ENCODE measurements at places on chromosomes 16 and 17.

DNA sequence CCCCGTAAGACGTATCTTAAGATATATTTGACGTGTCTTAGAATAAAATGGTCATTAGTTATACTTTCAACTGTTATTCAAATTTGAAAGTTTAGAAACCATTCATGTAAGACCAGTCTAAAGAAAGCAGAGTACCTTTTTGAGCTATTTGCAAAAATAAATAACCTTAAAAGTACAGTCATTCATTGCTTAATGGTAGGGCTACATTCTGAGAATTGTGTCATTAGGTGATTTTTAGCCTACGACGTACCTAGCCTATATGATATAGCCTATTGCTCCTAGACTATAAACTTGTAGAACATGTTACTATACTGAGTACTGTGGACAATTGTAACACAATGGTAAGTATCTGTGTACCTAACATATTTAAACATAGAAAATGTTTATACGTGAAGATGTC lies 139.2 kb downstream of the PHKB start:
- DNase-seq = no peak

DNA sequence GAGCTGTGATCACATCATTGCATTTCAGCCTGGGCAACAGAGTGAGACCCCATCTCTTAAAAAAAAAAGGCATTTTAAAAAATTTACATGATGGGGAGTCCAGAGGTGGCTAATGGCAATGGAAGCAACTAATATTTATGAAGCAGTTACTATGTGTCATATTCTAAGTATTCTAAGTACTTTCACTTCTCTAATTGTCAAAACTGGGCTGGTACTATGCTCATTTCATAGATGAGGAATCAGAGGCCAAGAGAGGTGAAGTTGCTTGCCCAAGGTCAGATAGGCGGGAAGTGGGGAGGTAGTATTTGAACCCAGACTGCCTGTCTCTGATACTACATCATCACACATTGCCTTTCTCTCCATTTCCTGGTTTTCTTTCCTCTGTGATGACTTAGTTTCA lies 50.7 kb downstream of the SLC5A11 start:
- no peak for DNase-seq

GRCh38 chr16:12869698-12870427 lies 31.5 kb upstream of the SHISA9 start:
- no peak for DNase-seq

DNA sequence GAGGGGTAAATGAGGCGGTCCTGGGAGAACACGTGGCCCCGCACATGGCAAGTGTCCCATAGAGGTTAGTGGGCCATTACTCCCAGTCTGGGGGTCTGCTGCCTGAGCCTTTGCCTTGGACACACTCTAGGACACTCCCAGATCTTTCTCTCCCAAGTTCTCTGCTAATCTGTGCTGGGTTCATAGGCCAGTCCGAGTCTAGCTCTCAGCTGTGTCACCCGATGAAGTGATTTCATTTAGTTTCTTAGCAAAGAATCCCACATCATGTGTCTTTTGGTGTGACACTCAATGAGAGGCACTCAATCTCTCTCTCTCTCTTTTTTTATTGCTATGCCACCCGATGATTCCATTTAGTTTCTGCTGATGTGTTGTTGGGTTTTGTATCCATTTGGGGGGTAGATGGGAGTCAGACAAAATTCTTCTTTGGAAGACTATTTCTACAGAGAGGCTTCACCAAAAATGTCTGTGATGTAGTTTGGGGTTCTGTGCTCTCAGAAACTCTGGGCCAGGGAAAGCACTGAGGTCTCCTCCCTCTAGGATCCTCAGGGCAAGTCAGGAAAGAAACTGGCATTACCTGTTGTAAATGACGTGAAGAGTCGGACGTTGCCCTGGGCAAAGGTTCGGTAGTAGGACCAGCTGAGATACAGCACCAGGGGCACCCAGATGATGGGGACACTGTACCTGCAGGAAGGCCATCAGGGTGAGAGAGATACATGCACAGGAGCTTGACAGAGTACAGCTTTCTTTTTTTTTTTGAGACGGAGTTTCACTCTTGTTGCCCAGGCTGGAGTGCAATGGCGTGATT lies 25.2 kb upstream of the MLKL start:
- DNase-seq = no peak

GRCh38 chr17:68197997-68198930 lies 49.6 kb upstream of the AMZ2 start:
- DNase-seq = no peak

DNA sequence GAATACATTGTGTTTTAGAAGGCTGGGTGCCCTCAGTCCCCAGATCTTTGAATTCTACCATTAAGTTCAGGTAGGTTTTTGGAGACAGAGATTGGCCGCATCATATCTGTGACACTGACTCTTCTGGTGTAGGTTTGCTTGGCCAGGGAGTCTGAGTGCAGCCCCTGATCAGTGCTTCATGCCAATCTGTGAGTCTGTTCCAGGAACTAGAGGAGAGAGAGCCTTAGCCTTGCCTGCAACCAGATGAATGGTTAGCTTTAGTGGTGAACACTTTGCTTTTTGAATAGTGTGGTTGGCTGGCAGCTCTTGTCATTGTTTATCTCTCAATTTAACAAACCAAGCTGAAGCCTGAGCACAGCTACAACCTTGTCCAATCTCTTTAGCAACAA lies 87.8 kb downstream of the PLXDC1 start:
- DNase-seq = no peak

- DNase-seq = no peak
These were observed 223.1 kb upstream of the CDH5 start for GRCh38 chr16:66143415-66143814.

DNA sequence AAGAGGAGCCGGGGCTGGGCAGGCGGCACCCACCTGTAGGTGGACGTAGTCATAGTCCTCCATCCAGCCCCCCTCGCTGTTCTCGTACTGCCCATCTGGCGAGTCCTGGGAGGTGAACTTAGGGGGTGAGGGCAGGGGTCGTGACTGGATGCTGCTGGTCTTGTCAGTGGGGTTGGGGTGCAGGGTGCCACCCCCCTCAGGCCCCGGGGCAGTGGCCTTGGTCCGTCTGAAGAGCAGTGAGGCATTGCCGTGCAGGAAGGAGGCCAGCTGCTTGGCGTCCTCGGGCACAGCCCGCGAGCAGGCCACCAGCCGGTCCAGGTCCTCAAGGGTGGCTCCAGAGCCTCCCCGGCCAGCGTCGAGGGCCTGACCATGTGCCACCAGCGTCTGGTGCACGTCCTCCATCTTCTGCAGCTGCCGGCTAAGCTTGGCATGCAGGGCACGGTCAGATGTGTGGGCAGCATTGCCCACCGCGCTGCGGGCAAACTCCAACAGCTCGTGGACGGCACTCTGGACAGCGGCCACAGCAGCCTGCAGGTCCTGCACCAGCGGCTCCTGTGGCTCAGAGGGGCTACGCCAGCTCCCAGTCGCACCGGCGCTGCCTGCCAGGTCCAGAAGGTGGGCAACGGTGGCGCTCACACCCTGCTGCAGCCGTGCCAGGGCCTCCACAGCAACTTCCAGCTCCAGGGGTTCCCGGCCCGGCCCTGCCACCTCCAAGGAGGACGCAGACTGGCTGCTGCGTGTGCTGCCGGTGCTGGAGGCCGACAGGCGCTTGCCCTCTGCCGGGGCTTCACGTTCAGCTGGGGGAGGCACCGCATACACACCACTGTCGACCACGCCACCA lies 16.3 kb downstream of the CTRB1 start:
- DNase-seq = no peak

GRCh38 chr17:21376759-21377690 lies 868 bp downstream of the KCNJ12 start:
- peak; percentile 22 for DNase-seq

DNA sequence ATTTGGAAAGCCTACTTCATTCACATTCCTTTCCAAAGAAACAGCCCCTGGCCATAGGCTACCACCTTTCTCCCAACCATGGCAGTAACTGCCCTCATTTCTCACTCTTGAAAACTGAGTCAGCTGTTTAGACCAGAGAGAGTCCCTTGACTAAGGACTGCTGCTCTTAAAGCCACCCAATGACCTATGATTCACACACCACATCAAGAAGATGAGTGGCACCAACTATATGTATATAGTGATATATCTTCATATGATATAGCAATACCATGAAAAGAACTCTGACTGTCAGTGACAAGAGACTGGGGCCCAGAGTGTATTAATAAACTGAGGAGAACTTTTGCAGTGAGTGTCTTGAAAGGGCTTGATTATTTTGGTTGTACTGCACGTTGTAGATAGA lies 404.5 kb upstream of the ASIC2 start:
- DNase-seq = no peak

- no peak for DNase-seq
These were observed 461 bp downstream of the LRRC46 start for GRCh38 chr17:47831934-47832327.

DNA sequence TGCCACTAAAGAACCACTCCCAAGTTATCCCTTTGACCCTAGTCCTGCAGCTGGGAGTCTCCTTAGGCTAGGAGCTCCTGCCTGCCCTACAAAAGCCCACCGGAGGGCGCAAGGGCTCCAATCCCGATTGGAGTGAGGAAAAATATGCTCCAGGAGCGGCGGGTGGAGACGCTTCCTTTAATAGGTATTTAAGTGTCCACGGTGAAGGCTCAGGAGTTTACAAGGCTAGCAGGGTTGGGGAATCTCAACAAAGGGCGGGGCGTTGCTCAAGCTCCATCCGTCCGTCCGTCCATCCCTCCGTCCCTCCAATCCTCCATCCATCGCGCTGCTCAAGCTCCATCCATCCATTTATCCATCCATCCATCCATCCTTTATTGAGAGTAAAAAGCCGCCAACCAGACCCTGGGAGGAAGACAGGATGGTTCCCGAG lies 556 bp upstream of the SPNS1 start:
- DNase-seq = peak; percentile 22

DNA sequence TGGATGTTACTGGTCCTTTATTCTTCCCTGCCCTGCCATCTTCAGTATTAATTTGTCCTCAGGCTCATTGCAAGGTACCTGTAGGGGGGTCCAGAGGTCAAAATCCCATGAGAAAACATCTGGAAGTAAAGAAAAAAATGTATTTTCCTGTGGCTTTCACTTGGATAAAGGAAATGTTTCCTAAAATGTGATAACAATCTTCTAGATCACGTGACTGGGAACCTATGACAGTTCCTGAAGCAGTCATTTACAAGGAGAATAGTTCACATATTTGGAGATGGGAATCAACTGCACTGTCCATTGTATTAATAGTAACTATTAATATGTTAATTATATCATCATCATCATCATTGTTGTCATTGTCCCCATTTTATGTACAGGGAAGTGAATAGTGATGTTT lies 915.1 kb upstream of the EEF2KMT start:
- no peak for DNase-seq

- DNase-seq = no peak
These were observed 2.9 kb upstream of the NAGS start for GRCh38 chr17:44001461-44001920.

GRCh38 chr17:75897160-75898019 lies 639 bp upstream of the TRIM65 start:
- DNase-seq = no peak

DNA sequence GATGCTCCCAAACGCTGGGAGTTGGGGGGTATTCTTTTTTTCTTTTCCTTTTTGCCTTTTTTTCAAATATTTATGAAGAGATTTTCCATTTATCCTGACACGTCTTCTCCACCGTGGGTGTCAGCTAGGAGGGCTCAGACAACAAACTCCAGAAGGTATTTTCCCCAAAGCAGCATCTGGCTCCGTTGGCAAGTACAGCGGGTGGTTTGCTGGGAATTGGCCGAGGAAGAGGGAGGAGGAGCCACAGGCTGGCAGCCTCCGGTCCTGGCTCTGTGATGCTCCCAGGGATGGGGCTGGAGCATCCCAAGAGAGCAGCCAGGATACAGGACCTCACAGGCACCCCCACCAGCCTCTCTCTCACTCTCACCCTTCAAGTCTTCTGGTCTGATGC lies 10.9 kb upstream of the CACNG4 start:
- DNase-seq = no peak

DNA sequence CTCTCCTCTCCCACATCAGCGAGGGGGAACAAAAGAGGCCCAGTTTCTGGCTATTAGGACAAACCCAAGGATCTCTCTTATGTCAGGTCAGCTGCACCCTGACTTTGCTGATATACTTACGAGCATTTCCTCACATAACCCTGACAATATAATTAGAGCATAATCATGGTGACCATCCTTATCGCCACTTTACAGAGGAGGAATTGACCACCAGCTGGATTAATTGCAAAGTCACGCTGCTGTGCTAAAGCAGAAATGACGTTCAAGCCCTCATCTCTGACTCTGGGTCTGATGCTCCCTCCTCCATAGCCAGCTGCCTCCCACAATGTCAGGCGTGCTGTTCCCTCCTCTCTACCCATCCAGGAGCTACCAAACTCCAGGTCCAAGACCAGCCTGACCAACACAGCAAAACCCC lies 42.6 kb downstream of the TRARG1 start:
- no peak for DNase-seq

GRCh38 chr16:78184238-78185183 lies 85.1 kb downstream of the WWOX start:
- DNase-seq = no peak

GRCh38 chr16:87593710-87594258 lies 8.5 kb upstream of the JPH3 start:
- DNase-seq = no peak

DNA sequence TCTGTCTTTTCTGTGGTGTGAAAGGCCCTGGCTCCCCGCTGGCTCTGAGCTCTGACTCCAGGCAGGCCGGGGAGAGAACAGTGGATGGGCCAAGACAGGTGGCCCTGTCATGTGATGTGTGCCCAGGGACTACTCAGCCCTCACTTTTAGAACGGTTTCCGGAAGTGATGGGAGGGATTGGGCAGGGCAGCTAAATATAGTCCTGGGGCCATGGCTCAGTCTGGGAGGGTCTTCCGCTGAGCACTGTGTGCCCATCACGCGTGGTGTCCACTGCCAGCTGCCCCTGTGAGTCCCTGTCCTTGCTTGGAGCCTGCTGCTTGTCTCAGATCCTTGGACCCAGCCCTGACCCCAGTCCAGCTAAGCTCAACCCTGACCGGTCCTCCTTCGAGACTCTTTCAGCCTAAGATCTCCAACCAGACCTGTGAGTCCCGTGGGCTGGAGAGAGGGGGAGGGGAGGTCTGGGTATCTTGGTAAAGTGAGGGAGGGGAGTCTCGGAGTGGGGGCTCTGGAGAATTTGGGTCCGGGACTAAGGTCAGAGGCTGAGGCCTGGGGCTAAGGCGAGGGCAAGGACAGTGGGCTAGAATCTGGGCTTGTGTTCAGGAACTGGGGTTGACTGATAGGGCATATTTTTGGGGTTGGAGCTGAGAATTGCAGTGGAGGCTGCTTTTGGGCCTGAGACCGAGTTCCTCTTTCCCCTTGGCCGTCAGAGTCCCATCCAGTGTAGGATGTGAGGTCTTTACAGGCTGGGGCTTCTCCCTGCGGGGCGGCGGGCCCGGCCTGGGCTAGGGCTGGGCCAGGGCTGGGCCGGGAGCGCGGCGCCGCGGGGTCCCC lies at the start of gene TRIM72:
Gene TRIM72, plus strand, starts transcription at position 243 of the 831 bp plus-strand sequence. CDS start 620 bp downstream, outside the sequence.
- no peak for DNase-seq

DNA sequence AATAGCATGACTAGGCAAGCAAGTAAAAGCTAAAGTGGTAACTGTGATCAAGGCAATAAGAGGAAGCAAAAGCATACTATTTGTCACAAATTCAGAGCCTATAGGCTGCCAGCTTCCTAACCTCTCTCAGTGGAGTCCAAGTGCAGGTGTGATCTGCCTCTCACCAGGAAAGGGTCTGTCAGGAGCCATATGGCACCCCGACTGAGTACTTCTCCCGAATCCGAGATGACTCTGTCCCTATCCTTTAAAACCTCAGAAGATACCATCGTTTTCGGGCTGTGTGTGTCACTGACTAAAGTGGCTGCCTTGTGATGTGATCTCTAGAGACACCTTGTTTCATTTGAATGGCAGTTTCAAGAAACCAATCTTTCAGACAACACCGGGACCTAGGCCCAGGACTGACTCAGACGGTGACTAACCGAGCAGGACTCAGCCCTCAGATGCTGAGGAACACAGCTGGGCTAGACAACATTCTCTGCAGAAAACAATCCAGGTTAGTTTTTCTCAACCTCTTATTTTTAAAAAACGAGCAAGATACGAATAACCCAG lies 63.6 kb downstream of the SMG6 start:
- DNase-seq = no peak
